HCT116 (cell line): ENCODE measurements at places on chromosomes 13 and 19. TPM values are rescaled to one million over a fixed set of nuclear protein-coding genes. Genes with fewer than 3 reads are reported as not detected.

PCDH17 gene
- 0.02 TPM for total RNA-seq

MBD3L2 gene
- total RNA-seq: not detected

DNA sequence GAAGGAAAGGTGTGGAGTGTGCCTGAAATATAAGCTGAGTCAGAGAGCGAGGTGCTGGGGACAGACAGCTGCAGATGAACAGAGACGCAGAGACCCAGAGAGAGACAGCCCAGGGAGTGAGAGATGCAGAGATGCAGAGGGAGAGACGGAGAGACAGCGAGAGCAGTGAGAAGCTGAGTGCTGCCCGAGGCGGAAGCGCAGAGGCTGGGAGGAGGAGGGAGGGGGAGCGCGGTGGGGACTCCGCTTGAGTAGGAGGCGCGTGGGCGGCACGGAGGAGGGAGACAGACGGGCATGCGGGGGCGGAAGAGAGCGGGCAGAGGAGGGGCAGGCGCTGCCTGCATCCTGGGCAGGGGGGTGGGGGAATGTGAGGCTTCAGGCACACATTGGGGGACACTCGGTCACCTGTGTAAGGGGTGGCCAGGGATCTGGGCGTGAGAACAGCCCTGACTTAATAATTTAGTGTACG, 25.7 kb downstream of the SLC8A2 start:
- no peak for DNase-seq

NBEA gene
- 4.1 TPM for total RNA-seq

OLFM2 gene
- total RNA-seq: 19.9 TPM

- DNase-seq: no peak
Measured at GRCh38 chr19:16185768-16186123, 536 bp downstream of the FAM32A start.

DNA sequence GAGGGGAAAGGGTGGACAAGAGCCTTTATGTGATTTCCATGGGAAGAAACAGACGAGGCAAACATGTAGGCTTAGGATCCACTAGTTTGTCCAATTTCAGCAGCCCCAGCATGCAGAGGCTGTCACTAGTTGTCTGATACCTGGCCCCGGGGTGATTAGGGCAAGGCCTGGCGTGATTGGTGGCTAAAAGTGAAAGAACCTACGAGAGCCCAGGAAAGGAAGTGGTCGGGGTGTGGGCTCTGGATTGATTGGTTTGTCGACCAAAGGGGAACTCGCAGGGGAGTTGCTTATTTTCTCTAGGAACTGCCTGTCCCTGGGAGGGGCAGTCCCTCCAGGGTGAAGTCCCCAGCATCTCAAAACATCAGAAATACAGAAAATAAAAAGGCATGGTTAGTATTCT, 64.2 kb upstream of the UQCRFS1 start:
- DNase-seq: no peak

DNA sequence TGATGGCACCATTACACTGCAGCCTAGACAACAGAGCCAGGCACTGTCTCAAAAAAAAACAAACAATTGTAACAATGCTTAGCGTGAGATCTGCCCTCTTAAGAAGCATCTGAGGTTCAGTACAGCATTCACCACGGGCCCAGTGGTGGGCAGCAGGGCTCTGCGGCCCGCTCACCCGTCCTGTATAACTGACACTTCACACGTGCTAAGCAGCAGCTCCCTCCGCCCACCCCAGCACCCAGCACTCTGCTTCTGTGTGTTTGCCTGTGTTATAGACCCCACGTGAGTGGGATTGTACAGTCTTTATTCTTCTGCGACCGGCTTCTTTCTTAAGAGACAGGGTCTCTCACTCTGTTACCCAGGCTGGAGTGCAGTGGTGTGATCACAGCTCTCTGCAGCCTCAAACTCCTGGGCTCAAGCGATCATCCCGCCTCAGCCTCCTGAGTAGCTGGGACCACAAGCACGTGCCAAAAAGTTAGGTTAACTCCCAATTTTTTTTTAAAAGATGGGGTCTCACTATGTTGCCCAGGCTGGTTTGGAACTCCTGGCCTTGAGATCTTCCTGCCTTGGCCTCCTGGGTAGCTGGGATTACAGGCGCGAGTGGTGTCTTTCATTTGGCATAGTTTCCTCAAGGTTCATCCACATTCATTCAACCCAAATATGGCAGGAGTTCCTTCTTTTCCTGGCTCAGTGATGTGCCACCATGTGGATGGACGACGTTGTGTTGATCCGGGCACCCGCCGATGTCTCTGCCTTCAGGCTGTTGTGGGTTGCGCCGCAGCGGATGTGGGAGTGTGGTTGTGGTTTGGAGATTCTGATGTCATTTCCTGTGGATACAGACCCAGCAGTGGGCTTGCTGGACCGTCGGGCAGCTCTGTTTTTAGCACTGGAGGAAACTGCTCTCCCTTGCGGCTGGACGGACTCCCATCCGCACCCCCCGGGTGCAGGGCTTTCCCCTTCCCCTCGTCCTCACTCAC, 170.0 kb downstream of the KDM4B start:
- no peak for DNase-seq

DNA sequence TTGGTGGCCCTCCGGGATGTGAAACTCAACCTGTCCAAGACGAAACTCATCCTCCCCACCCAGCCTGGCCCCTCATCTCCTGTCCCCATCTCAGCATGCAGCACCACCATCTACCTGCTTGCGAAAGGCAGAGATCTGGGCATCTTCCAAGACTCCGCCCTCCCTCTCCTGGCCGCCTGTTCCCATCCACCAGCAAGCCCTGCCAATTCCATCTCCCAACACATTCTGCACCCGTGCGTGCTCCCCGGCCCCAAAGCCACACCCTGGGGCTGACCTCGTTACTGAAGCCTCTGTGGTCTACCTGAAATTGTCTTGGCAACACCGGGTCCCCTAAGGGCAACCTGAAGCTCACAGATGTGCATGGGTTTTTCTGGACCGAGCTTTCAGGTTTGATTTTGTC, 13.2 kb upstream of the CAMSAP3 start:
- DNase-seq: no peak

- DNase-seq: no peak
Measured at GRCh38 chr19:41776700-41777099, 19.7 kb upstream of the CEACAM3 start.

GRCh38 chr19:14432791-14433553, at the start of gene PKN1:
Gene PKN1 (plus strand): TSS chr19:14433306. CDS start chr19:14433522, 216 bp downstream.
- no peak for DNase-seq

- no peak for DNase-seq
Measured at GRCh38 chr19:46366620-46367292, 19.9 kb downstream of the PPP5C start.

DNA sequence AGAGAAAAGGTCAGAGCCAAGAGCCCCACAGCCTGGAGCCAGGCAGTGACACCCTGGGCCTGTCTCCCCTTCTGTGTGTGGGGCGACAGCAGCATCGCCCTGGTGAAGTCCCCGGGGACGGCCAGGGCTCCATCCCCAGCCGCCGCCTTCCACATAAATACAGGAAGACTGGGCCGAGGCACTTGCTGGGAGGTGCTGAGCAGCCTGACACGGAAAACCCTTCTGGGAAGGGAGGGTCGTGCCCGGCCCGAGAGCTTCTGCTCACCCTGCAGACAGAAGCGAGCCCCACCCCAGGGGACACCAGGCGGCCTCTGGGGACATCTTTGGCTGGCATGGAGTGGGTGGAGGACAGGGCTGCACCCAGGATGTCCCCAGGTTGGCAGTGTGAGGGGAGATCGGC, 5.1 kb downstream of the FGF22 start:
- DNase-seq: no peak

DNA sequence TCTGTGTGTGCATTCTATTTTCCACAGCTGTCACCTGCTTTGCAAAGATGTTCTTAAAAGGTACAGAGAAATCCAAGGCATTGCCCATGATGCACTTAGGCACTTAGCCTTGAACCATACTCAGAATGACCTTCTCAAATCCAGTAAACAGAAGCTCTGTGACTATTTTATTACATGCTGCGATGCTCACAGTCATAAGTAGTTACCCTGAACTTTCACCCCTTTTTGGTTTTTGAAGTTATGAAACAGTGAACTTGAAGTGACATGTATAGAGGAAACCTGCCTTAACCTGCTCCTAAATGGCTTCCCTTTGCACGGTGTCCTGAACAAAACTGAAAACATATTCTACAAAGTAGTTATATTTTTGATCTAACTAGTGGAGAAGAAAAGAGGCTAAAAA, 100.4 kb downstream of the SLC10A2 start:
- no peak for DNase-seq

DNA sequence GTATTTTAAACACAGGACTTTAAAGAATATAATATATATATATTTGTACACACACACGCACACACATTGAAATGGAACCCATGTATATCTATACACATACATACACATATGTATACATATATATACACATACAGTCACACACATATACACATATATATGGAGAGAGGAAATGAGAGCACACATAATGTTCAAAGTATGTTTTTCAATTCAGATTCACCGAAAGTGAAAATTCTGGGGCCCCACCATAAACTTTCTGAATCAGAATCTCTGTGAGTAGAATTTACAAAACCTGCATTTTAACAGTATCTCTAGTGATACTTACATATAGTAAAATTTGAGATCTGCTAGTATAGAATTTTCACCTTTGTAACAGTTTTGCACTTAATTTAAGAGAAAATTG, 60.4 kb upstream of the OBI1 start:
- no peak for DNase-seq

GRCh38 chr13:40189898-40190630, 476.4 kb downstream of the FOXO1 start:
- no peak for DNase-seq

- DNase-seq: no peak
Measured at GRCh38 chr19:53396525-53396868, 1.5 kb downstream of the ZNF765 start.

ZNF677 gene
- total RNA-seq: 0.34 TPM

DNA sequence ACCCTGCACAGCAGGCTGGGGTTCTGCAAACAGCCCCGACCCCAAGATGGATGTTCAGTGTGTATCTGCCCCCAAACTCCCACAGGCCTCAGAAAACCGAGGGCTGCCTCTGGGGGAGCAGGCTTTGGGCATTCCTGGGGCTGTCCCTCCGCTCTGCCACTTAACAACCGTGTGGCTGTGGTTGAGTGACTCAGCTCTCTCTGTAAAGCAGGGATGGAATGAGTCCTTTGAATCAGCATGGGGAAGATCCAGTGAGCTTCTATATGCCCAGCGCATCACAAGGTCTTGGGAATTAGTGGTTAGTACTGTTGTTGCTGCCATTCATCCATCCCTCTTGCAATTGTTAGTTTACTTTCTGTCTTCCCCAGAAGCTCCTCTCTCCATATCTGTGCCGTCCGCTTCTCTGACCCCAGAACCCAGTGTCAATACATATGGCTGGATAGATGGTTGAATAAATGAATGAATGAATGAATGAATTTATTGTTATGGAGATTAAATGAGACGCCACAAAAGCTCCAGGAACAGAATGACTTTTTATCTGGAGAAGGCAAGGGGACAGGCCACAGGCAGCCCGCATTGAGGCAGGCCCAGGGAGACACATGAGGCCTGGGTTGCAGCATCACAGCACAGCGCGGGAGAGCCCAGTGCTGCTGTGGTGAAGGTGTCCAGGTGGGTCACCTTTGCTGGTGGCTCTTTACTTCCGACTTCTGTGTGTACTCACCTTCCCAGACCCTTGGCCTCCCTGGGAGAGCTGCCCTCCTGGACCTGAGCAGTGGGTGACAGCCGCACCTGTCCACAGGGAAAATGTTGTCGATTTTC, 89.2 kb downstream of the RGCC start:
- DNase-seq: no peak

AP1M2 gene
- 111 TPM for total RNA-seq

HTR2A gene
- not detected for total RNA-seq

- DNase-seq: no peak
Measured at GRCh38 chr13:51832471-51833152, 12.4 kb downstream of the TMEM272 start.

ZNF793 gene
- total RNA-seq: not detected

GRCh38 chr13:110682746-110683145, 23.2 kb downstream of the CARS2 start:
- no peak for DNase-seq

VPS36 gene
- total RNA-seq: 34.8 TPM

PSPN gene
- 3.4 TPM for total RNA-seq

DNA sequence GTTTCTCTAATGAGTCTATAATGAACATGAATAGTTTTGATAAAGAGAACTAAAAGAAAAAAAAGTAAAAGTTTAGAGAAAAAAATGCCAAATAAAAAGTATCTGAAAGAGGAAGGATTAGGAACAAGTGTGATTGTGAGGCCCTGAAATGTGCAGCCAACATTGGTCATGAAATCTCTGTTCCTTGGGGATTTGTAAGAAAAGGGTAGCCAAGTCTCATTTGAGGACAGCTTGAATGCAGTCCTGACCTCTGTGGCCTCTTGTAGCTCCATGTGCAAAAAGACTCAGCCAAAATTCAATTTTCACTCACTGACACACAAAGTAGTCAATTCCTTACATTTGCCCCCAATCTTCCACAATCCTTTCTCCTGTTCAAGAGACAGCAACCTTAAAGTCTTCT, 167.9 kb downstream of the KLF12 start:
- no peak for DNase-seq

GRCh38 chr13:46572752-46573431, 19.9 kb downstream of the LRCH1 start:
- DNase-seq: no peak

DNA sequence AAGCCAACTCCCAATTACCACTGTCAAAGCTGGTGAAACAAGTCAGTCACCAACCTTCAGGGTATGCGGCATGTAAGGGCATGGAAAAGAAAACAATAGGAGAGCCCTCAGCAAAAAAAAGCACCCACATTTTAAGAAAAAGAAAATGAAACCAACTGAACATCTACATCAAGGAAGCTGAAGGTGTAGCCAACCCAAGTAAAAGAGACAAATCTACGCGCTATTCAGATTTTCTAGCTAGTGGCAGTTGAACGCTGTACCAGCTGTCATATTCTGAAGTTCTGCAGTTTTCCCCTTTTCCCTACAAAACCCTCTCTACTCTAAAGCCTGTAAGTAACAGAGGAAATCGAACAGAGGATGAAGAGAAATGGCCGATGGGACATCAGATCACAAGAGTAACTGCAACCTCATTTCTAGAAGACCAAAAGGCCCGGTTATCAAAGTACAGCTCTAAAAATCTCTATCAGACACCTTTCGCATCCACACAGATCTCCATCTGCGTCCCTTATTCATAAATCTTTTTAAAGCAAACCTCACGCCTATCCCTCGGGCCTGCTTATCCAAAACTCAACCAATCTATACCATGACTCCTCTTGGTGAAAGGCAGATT, 1.4 kb downstream of the MYCBP2 start:
- DNase-seq: no peak
